ENCODE measurements at places on chromosomes 7 and 10. TPM values are rescaled to one million over a fixed set of nuclear protein-coding genes. Genes with fewer than 3 reads are reported as not detected.

DNA sequence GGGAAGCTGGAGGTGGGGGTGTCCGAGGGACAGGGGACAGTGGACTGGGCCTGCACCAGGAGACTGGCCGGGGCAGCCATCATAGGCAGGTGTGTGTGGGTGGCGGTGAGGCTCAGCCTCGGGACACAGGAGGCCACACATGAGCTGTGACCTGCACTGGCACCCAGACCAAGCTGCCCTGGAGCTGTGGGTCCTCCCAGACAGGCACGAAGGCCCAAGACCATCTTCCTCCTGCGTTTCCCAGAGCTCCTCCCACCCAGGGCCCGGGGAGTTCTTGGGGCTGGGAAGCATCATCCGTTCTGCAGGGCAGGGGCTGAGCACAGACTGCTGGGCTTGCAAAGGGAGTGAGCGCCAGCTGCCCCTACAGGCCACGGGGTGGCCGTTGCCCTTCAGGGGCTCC lies 87.4 kb downstream of the PDGFA start:
- DNase-seq: no peak

- DNase-seq: peak; percentile 99
These were observed 15.2 kb downstream of the MYOZ1 start for GRCh38 chr10:73625884-73626752.

ITPRID1 gene
- not detected for total RNA-seq

DNA sequence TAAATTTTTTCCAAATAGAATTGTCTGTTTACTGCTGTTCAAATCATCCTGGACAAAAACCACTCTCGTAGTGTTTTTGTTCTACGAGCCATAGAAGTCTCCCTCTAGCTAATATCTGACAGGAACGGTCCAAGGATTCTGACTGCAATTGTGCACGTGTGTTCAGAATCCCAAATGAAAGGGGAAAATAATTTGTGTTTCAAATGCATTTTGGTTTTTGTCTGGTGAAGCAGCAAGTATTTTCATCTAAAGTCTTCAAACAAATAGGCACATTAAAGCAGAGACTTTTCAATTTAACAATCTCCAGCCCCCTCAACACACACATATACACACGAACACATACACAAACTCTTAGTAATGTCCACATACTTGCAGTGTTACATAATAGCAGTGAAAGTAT lies 475 bp downstream of the NEUROD6 start:
- no peak for DNase-seq

DNA sequence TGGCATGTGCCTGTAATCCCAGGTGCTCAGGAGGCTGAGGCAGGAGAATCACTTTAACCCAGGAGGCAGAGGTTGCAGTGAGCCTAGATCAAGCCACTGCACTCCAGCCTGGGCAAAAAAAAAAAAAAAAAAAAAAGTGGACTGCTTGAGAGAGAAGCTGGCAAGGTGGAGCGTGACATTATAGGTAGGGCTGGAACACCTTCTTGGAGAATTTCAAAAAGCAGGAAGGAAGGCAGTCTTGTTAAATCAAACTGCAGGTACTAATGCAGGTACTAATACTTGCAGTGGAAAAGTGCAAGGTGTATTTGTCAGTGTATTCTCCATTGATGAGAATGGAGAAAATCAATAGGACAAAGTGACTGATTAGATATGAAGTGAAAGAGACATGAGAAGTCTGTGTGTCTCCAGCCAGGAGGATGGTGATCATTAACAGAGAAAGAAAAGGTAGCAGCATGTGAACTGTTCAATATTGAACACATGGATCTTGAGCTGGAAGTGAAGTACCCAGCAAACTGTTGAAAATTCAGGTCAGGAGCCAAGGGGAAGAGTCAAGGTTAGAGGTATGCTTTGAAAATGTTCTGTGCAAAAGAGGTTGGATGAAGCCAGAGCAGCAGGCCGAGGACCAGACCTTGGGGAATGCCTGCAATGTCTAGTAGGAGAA lies 12.6 kb upstream of the SLC16A12 start:
- DNase-seq: no peak

GRCh38 chr7:13742126-13742525 lies 247.3 kb downstream of the ETV1 start:
- no peak for DNase-seq

GRCh38 chr7:45177801-45178200 lies 20.2 kb downstream of the RAMP3 start:
- no peak for DNase-seq

DNA sequence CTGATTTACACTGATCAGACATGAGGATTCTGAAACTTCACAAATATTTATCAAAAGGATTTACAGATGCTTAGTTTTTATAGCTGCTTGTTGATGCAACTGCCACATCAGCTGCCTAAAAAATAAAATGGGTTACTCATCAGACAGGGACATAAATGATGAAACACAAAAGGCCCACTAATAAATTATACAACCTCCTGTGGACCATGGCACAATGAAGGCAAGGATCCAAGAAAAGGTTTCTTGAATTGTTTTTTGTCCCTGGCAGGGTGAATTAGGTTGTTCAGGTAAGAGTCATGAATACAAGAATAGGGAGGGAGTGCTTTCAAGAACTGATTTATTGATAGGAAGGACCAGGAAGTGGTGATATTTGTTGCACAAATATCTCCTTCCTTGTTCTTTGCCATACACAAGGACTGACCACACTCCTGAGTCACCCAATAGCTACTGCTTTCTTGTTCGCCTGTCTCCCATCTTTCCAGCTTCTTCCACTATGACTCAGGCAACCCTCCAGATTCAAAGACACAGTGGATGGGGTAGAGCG lies 234.5 kb downstream of the AHR start:
- no peak for DNase-seq

- DNase-seq: no peak
These were observed 202.0 kb upstream of the DGKB start for GRCh38 chr7:15104411-15105092.

FGFBP3 gene
- 2.7 TPM for total RNA-seq

DNA sequence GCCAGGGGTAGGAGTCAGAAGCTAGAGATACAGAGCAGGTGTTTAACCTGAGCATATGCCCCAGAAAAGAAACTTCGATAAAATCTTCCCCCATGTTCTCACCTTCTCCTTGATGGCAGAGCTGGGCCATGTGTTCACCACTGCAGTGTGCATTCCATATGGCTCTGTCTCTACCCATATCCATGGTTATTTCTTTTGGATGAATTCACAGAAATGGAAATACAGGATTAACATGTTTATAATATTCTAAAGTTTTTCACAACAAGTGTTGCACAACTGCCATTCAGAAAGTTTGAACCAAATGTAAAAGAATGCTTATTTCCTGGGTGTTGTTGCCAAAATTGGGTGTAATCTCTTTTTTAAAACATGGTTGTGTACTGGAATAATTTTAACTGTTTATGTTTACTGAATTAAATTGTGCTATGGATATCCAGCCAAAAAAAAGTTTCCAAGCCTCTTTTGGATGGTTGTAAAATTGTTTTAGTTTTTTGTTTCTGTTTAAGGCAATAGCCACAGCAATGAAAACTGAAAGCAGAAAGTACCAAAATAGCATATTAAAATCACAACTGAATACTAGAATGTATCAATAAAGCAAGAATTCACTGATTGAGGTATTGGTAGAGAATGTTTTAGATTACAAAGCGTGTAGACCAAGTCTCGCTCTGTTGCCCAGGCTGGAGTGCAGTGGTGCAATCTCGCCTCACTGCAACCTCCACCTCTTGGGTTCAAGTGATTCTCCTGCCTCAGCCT lies 19.9 kb upstream of the CCNY start:
- DNase-seq: no peak

ELOVL3 gene
- total RNA-seq: 0.35 TPM

DNA sequence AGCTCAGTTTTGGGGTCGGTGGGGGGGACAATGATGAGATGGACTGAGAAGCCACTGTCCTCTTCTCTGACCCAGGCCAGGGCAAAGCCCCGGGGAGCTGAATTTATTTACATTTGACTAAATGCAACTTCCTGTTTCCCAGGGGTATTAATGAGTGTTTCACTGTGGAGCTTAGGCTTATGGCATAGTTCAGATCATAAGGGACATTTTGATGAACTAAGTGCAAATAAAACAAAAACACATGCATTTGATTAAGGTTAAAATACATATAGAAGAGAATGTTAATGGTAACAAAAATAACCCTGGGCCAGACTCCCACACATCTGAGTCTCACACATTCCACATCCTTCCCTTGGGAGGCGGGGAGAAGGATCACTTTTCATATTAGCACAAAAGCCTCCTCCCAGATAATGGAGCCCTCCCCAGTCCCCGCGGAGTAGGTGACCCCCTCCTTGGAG lies 320.6 kb downstream of the FRMD4A start:
- DNase-seq: peak; percentile 71

AKR1D1 gene
- not detected for total RNA-seq

GRCh38 chr7:152402384-152403250 lies 33.2 kb downstream of the KMT2C start:
- DNase-seq: no peak

WNT8B gene
- not detected for total RNA-seq

DNA sequence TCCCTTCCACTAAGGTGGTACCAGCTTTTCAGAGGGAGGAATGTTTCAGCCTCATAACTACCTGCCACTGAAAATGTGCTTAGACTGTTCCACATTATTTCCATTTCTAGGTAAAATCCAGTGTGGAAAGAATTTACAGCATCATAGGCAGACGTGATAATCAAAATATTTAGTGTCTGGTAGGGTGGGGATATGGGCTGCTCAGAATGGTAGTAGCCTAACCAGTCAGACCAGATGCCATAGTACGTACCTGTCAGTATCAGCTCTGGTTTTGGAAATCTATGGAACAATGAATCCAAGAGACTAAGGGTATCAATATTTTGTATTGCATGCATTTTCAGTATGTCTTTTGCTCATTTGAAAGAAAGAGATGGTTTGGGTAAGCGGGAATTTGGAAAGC lies 76.8 kb upstream of the APBB1IP start:
- DNase-seq: no peak

DNA sequence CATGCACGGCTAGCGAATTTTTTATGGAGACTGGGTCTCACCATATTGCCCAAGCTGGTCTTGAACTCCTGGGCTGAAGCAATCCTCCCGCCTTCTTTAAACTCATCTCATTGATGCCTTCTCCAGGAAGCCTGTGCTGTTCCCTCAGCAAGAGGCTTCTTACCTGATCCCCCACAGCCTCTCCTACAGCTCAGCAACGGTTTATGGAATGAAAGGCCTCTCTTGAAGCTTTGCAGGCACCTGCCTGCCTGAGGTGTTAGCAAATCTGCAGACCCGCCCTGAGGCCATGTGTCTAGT lies 468 bp upstream of the TRIM56 start:
- no peak for DNase-seq

- no peak for DNase-seq
These were observed 82.9 kb upstream of the KCND2 start for GRCh38 chr7:120190109-120190508.

DNA sequence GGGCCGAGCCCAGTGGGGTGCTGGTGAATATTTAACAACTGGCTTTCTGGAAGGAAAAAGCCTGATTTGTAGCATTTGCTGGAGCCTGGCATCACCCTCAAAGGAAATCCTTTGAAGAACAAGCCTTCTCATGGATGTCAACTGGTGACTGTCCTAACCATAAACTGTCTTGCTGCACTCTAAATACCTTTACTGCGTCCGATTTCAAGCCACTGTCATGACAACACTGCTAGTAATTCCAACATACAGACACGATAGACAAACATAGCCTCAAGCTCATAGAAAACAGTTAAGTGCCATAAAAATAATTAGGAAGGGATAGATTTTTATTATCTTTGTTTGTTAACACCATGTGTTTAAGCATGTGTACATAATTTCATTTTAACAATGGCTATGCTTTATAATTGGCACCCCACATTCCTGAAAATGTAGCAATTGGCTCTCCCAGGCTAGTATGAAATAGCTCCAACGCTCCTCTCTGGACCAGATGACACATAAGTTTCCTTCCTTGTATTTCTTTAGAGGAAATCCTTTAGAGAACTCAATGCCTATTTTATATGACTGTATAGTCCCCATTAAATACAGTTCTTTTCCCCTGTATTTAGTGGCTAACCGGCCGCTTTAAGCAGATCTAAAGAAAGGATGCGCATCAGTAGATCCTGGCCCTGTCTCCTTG lies 273.4 kb downstream of the PRPF18 start:
- no peak for DNase-seq

SERPINE1 gene
- 9.9 TPM for total RNA-seq

ATOH7 gene
- total RNA-seq: 0.16 TPM

- no peak for DNase-seq
These were observed 18.2 kb upstream of the RELN start for GRCh38 chr7:104007614-104008013.

MUC3A gene
- total RNA-seq: 39.1 TPM

DNA sequence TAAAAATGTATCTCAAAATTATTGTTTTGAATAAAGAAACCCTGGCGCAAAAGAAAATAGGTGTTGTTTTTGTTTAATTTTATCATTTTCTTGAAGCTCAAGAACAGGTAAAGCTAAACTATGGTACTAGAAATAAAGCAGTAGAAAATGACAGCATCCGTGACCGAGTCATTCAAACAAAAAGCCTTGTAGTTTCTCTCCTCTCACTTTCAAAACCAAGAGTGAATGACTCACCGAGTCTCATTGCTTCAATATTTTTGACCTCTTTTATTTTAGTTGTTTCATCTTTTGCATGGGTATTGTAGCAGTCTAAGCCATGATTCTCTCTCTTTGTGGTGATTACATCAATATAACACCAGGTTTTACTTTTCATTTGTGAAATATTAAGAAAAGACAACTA lies 396.5 kb downstream of the POM121L12 start:
- no peak for DNase-seq

PODXL gene
- 114 TPM for total RNA-seq

FGFR2 gene
- 59.4 TPM for total RNA-seq

DNA sequence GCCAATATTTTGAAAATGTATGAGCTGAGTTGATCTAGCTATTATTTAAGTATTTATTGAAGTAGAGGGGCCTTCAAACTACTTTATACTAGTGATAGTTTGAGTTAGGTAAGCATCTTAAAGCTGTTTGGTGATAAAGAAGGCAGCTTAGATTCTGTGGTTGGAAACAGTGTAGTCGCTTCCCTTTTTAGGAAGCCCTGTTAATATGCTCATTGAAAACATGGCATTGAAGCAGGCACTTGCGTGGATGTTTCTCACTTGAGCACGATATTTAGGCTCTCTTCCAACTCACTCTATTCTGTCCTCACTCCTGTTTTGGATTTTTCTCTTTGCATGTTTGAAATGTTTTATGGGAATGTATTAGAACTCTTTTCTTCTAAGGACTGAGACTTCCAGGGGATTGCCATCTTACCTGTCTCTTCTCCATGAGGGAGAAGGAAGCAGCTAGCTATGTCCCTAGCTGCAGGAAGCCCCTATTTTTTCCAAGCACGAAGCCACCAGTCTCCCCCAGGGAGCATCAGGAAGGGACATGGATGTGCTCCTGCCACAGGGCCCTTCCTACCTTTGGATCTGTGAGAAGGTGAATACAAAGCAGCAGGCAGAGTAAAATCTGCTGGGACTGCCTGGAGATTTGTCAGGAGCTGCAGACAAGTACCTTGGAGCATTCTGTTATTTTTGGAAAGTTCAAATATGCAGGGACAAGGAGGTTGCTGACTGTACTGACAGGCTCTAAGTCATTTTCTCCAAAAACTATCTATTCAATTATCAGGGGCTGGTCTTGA lies 22.0 kb upstream of the BMPR1A start:
- DNase-seq: no peak

GRCh38 chr7:7861211-7861633 lies 107.4 kb upstream of the GLCCI1 start:
- no peak for DNase-seq

- DNase-seq: no peak
These were observed 519 bp upstream of the ZNF655 start for GRCh38 chr7:99557940-99558305.

GRCh38 chr10:75019370-75019769 lies 92.1 kb upstream of the SAMD8 start:
- no peak for DNase-seq

Data from kidney (tissue), 22 donors.